Epithelial cell of prostate (primary cell): ENCODE measurements at places on chromosomes 12 and 14.

GRCh38 chr12:20370866-20371519 is 2.7 kb downstream of the PDE3A start:
- no peak for DNase-seq

GRCh38 chr12:124398578-124399227 is 103.8 kb downstream of the RFLNA start:
- no peak for DNase-seq

- DNase-seq: no peak
Observed at GRCh38 chr14:41782511-41782910, 175.8 kb downstream of the LRFN5 start.

DNA sequence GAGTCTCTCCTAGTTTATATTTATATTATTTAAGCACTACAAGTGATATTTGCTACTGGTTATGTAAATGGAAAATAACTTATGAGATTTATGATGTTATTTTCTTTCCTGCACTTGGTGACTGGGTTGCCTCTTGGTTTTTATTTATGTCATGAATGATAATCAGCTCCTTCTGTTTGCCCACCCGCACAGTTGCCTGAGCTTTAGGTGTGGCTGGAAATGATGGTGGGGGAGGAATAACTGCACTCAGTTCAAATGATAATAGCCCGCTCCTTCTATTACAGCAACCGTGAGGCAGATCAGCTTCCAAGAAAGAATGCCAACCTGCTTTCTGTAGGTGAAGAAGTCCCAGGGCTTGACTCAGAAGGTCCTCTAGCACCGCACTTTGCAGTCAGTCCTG is 190.2 kb upstream of the CAND1 start:
- no peak for DNase-seq

- no peak for DNase-seq
Observed at GRCh38 chr14:54550514-54550913, 16.4 kb upstream of the SAMD4A start.

- DNase-seq: no peak
Observed at GRCh38 chr12:123983822-123984485, 10.9 kb downstream of the ZNF664 start.

DNA sequence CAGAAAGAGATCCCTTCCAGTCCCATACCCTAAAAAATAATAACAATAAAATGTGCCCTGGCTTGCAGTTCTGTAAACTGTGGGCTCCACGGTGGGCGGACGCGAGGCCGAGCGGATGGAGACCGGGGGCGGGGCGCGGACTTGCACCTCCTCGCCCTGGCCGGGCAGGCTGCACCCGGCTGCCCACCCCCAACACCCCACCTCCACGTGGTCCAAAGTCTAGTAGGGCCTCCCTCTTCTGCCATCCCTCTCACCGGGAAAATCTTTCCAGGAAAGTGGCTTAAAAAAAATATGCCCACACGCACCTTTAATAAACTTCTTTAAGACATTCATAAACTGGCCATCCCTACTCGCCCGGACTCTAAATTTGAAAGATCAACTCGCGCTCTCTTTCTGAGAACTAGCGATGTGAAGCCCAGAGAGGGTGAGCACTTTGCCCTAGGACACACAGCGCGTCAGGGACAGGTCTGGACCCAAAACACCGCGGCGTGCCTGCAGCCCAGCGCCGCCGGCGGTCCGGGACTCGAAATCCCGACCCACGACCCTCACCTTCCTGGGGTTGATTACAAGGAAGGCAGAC is 1.9 kb upstream of the BCL11B start:
- no peak for DNase-seq

- peak; percentile 12 for DNase-seq
Observed at GRCh38 chr12:81450920-81451739, 308.0 kb downstream of the PPFIA2 start.

- no peak for DNase-seq
Observed at GRCh38 chr12:102344691-102345090, 135.7 kb downstream of the IGF1 start.

GRCh38 chr12:113099364-113099763 is 36.2 kb downstream of the RASAL1 start:
- no peak for DNase-seq

DNA sequence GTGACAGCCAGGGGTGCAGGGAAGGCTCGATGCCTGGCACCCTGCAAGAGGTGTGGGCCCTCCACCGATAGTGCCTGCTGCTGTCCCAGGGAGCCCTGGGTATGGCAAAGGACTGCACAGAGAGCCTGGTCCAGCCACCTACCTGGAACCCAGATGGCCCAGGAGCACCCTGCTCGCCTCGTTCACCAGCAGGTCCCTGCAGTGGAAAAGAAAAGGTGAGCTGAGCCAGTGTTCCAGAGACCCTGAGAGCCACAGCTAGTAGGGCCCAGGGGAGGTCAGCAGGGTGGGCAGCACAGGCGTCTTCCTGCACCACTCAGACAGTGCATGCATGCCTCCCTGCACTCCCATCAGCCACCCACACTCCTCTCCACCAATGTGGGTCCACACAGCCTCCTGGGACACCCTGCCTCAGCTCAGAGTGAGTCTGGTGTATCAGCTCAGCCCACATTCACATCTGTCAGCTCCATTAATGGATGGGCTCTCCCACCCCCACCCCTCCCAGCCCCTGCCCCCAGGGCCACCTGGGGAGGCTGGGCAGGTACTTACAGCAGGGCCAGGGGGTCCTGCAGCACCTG is 20.2 kb downstream of the TMEM106C start:
- DNase-seq: no peak

GRCh38 chr14:51341338-51341737 is 101.3 kb downstream of the TMX1 start:
- DNase-seq: peak; percentile 40

- no peak for DNase-seq
Observed at GRCh38 chr14:61330511-61330910, 9.1 kb downstream of the PRKCH start.

DNA sequence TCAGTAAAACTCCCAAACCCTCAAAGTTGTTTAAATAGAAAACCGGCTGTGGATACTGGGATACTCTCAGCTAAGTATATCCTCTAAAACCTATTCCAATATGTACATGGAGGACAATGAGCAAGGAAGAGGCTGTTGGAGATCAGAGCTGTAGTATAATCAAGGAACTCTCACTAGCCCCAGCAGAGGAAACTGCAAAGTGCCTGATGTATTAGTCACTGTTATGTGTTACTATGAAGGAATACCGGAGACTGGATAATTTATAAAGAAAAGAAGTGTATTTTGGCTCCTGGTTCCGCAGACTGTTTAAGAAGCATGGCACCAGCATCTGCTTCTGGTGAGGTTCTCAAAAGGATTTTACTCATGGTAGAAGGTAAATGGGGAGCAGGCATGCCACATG is 65.6 kb upstream of the RPL10L start:
- no peak for DNase-seq

- DNase-seq: no peak
Observed at GRCh38 chr12:50248883-50249282, 34.4 kb downstream of the LIMA1 start.

DNA sequence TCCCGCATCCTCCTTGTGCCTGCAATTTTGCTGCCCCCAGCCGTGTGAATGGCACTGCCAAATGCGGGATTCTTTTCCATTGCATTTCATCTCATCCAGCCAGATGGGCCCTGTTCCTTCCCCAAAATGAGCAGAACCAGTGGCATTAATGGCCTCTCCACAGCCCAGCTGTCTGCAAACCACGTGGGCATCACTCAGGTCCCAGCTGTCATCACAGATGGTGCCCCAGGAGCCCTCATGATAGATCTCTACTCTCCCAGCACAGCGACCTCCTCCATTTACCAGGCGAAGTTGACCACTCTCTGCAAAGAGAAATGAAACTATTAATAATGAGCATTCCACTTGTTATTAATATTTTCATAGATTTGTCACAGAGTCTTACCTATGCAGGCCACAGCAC is 17.1 kb downstream of the CD163 start:
- DNase-seq: no peak

DNA sequence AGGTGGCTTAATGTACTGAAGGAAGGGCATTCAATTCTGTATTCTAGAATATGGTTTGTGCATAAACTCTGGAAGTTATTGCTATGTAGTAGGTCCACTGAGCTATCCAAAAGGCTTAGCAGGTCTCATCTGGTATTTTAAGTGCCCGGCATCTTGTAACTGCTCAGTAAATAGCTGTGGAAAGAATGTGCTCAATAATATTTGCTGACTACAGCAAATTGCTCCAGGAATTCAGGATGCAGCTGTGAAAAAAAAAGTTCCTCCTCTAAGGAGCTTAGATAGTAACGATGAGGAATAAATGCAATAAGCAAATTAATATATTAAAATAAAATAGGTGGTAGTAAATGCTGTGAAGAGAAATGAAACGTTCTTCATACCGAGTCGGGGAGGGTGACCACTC is 857.1 kb downstream of the AACS start:
- no peak for DNase-seq

- DNase-seq: no peak
Observed at GRCh38 chr14:39665075-39665475, 232.8 kb upstream of the FBXO33 start.
